Hepatocyte (in vitro differentiated cells): ENCODE measurements at places on chromosomes 2 and 18.

GRCh38 chr2:30410217-30410616, 36.8 kb upstream of the LCLAT1 start:
- H3K27me3 ChIP-seq, result no peaks in the 10 kb centered on the region
- H3K36me3 ChIP-seq, result no peaks in the 10 kb centered on the region

DNA sequence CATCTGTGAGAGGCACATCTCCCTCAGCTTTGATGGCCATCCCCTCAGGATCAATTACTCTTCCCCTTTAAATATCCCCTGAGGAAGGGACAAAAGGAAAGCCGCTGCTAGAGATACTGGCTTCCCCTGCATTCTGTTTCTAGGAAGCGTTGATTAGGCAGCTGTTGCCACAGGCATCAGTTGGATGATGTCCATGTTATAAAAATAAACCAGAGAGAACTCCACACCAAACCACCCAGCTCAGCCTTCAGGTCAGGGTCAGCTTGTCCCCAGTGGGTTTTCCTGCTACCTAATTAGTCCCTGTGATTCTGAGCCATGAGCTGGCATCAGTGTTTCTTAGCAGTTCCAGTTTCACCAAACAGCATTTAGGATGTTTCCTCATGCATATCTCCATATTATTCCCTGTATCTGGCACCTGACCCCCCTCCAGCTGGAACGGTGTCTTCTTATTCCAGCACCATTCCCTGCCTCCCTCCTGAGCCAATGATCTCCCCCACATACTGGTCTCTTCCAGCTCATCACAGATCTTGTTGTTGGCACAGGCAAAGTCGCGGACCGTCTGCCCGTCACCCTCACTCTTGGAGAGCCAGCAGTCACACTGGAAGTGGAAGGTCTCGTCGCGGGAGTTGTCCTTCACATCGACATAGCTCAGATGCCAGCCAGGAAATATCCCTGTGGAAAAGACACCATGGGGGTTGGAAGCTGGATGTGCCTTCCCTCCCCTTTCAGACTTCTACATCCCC, 168.4 kb downstream of the LOXHD1 start:
- H3K4me3 ChIP-seq, result no peak overlapping the region
- no peak for DNase-seq
- no peak overlapping the region for H3K27ac ChIP-seq
- no peaks in the 10 kb centered on the region for H3K36me3 ChIP-seq
- peaks cover 7% of the 10 kb centered on the region for H3K27me3 ChIP-seq

DNA sequence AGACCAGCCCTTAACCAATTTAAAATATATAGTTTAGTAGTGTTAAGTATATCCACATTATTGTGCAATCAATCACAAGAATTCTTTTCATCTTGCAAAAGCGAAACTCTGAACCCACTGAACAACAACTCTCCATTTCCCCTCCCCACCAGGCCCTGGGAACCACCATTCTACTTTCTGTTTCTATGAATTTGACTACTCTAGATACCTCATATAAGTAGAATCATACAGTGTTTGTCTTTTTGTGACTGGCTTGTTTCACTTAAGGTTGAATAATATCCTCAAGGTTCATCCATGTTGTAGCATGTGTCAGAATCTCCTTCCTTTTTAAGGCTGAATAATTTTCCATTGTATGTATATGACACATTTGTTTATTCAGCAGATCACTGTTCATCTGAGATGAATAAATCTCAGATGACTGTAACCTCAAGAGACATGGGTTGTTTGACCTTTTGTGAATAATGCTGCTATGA, 8.1 kb upstream of the SOS1 start:
- DNase-seq, result no peak
- H3K4me3 ChIP-seq, result no peak overlapping the region
- H3K27me3 ChIP-seq, result no peaks in the 10 kb centered on the region
- no peak overlapping the region for H3K27ac ChIP-seq
- H3K36me3 ChIP-seq, result no peaks in the 10 kb centered on the region

GRCh38 chr2:191155608-191156071, 4.8 kb upstream of the STAT4 start:
- DNase-seq, result peak; percentile 21
- H3K4me1 ChIP-seq, result no peaks in the 10 kb centered on the region
- no peak overlapping the region for H3K27ac ChIP-seq
- H3K36me3 ChIP-seq, result no peaks in the 10 kb centered on the region

DNA sequence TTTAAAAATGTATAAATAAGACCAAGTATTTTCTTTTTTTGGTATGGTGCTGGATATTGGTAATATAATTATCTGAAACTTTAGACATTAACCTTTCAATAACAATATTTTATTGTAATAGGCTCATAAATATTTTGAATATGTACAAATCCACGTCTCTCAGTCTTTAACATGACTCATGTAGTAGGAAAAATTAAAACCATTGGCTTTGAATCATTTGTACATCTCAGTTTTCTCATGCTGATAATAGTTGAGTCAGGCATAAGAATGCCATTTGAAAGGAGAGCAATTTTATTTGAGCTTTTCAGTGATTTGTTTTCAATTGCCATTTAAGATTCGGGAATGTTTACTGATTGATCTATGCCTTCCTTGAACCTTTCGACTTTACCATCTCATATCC, 364.8 kb downstream of the TGIF1 start:
- no peaks in the 10 kb centered on the region for H3K36me3 ChIP-seq
- no peak overlapping the region for H3K4me3 ChIP-seq
- peaks cover 14% of the 10 kb centered on the region for H3K4me1 ChIP-seq
- no peaks in the 10 kb centered on the region for H3K27me3 ChIP-seq

DNA sequence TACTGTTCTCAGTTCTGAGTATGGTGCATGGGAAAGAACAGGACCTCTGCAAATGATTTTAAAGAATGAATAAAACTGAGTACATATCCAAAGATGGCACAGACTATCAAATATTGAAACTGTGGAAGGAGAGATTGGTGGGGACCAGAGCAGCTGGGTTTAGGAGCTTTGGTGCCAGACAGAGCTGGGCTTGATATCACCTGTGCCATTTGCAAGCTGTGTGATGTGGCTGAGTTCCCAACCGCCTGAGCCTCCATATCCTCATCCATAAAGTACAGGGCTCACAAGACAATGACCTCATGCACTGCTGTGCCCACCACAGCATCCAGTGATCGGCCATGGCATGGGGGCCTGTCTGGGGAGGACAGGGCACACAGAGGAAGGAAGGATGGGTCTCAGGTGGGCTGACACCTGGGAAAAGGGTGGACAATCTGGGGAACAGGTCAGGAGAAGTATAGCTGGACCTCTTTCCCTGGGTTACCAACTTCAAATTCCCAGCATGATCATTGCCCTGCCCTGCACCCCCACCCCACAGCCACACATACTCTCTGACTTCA, 83.9 kb upstream of the RAB6C start:
- DNase-seq, result no peak
- H3K27ac ChIP-seq, result no peak overlapping the region
- no peaks in the 10 kb centered on the region for H3K27me3 ChIP-seq
- no peak overlapping the region for H3K4me3 ChIP-seq
- H3K36me3 ChIP-seq, result no peaks in the 10 kb centered on the region
- H3K4me1 ChIP-seq, result no peaks in the 10 kb centered on the region

- no peak overlapping the region for H3K4me3 ChIP-seq
- no peaks in the 10 kb centered on the region for H3K27me3 ChIP-seq
- H3K4me1 ChIP-seq, result peaks cover 10% of the 10 kb centered on the region
- H3K27ac ChIP-seq, result no peak overlapping the region
These were observed 96.2 kb downstream of the MAIP1 start for GRCh38 chr2:200051611-200051945.

- H3K27ac ChIP-seq, result no peak overlapping the region
- H3K27me3 ChIP-seq, result no peaks in the 10 kb centered on the region
- DNase-seq, result no peak
- H3K4me3 ChIP-seq, result no peak overlapping the region
These were observed 2.8 kb upstream of the PROM2 start for GRCh38 chr2:95271381-95271971.

- no peaks in the 10 kb centered on the region for H3K27me3 ChIP-seq
- H3K36me3 ChIP-seq, result no peaks in the 10 kb centered on the region
- no peak overlapping the region for H3K27ac ChIP-seq
These were observed 171.8 kb downstream of the CAMKMT start for GRCh38 chr2:44533508-44533907.

DNA sequence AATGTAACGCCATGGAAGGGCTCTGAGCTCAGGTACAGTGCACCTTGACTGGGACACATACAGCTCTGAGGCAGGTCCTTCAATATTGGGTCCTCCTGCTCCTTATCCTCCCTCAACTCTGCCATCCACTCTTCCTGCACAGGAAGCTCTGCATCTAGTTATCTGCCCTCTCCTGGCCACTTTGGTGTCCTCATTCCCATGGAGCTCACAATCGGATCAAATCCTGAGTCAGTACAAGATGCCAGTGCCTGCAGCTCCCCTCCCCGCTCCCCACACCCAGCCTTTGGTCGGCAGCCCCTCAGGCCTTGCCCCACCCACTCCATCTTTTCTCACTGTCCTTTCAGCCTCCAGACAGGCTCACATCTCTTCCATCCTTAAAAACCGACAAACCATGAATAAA, 58.0 kb downstream of the LRRFIP1 start:
- H3K4me3 ChIP-seq, result no peak overlapping the region
- H3K36me3 ChIP-seq, result no peaks in the 10 kb centered on the region
- DNase-seq, result no peak

- no peaks in the 10 kb centered on the region for H3K4me1 ChIP-seq
- no peak overlapping the region for H3K4me3 ChIP-seq
These were observed 136.3 kb downstream of the TMEM17 start for GRCh38 chr2:62369541-62370202.

DNA sequence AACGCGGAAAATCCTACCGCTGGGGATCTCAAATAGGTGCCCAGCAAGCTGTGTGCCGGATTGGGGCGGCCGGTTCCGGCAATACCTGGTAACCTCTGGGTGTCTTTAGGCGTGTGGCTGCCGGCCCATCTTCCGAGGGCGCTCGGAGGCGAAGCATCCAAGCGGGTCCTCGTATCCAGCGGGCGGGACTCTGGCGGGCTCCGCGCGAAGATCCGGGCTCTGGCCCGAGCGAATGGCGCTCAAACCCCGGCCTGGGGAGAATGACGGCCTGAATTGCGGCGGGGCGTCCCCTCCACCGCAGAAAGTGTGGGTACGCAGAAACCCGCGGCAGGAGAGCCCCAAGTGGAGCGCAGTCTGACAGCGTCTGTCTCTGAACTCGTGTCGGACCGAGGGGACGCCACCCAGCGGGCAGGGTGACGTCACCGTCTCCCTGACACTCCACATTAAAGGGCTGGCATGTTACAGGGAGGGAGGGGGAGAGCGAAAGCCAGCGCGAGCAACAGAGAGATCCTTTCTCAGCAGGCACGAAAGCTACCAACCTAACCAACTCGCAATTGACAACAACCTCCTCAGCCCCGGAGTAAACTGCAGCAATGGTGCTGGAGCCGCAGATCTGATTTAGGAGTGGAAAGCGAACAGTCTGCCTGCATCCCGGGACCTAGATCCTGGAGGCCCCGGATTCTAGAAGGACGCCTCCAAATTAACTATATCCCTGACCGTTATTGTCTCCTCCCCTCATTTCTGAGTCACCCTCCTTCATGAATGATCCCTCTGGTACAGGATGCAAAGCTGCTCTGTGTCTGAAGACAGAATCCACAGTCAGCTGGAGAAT, at the start of gene SKOR2:
Gene SKOR2, minus strand, starts transcription at position 372 of the 832 bp plus-strand sequence. CDS start 2,477 bp downstream, outside the sequence.
- H3K4me3 ChIP-seq, result no peak within 1 kb of the TSS
- no peak for DNase-seq
- peaks cover 93% of the 10 kb centered on the region for H3K27me3 ChIP-seq
- no peaks in the 10 kb centered on the region for H3K36me3 ChIP-seq

DNA sequence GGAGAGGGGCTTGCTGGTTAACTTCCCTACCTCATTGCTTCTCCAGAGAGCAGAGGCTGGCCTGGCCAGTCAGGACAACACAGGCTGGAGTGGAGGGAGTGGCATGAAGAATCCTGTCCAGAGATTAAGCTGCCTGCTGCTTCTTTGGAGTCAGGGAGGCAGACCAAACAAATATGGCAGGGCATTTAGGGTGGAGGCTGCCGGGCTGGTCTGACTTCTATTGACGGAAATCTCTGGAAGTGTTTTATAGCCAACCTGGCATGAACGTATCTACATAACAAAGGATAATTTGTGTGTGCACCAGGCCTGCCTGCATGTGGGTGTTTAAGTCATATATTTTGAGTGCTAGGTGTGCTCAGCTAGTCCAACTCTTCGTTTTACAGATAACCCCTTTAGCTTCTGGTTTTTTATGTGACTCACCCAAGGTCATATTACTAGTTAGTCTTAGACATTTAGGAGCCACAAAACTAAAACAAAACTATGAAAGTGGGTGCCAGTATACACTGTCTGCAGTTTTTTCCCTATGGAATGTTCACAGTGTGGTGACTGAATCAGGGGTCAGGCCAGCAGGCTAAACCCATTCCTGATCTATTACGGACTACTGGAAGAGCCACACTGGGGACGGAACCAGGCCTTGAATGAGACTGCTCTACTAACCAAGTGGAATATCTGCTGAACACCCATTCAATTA, 5.5 kb downstream of the NPC1 start:
- peak overlapping the region; percentile 5 for H3K27ac ChIP-seq
- no peaks in the 10 kb centered on the region for H3K27me3 ChIP-seq
- DNase-seq, result no peak
- no peaks in the 10 kb centered on the region for H3K36me3 ChIP-seq

GRCh38 chr2:115572746-115573145, 1130.3 kb downstream of the DPP10 start:
- no peak for DNase-seq
- H3K36me3 ChIP-seq, result no peaks in the 10 kb centered on the region
- no peaks in the 10 kb centered on the region for H3K4me1 ChIP-seq
- H3K4me3 ChIP-seq, result no peak overlapping the region
- H3K27ac ChIP-seq, result no peak overlapping the region

DNA sequence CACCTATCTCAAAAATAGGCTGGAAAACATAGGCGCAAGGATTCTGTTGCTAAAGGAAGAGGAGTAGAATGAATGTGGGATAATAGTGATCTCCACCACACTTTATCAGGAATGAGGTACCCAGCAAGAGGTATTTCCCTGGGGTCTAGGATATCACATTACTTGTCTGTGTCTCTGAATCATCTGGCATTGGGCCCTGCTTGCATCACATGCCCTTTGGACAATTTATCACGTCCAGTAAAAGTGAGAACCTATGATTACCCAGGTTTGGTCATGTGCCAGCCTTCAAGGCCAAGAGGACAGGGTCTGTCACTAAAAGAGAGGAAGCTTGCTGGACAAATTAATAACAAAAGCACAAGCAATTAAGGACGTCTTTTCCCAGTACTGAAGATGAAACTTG, 11.4 kb upstream of the TRAPPC8 start:
- H3K27me3 ChIP-seq, result no peaks in the 10 kb centered on the region
- no peak overlapping the region for H3K4me3 ChIP-seq
- no peaks in the 10 kb centered on the region for H3K4me1 ChIP-seq

GRCh38 chr2:88036182-88036581, 19.4 kb downstream of the KRCC1 start:
- no peaks in the 10 kb centered on the region for H3K36me3 ChIP-seq
- no peak overlapping the region for H3K4me3 ChIP-seq
- no peaks in the 10 kb centered on the region for H3K27me3 ChIP-seq
- no peak for DNase-seq
